ENCODE measurements at places on chromosomes 7 and 10.
A peak's percentile ranks its signal among the peaks of the same experiment; 100 is the strongest.

DNA sequence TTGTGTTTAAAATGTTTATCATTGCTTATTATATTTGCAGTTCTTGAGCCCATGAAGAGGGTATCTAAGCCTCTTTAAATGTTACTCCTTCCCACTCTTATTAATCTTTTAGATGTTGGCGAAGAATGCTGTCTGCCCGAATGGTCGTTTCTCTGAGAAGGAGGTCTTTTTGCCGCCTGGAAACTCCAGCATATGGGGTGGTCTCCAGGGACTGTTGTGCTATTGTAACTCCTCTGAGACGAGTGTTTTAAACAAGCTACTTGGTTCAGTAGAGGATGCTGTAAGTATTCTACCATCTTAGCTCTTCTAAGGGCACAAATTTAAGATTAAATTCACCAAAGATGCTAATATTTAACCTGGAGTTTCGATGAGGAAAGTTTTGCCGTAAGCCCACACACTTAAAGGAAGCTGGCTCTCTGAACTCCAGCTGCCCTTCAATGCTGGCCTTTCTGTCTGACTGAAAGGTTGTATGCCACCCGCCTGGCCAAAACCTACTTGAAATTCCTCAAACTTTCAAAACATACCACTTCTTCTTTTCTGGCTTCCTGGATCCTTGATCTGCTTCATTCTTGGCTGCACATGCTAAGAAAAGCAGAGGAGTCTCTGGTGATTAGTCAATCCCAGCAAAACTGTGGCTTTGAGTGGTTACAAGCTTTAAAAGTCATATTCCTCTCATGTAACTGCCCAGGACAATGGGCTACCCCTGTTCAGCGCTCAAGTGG, 74.7 kb downstream of the ABCA13 start:
- no peak for DNase-seq

DNA sequence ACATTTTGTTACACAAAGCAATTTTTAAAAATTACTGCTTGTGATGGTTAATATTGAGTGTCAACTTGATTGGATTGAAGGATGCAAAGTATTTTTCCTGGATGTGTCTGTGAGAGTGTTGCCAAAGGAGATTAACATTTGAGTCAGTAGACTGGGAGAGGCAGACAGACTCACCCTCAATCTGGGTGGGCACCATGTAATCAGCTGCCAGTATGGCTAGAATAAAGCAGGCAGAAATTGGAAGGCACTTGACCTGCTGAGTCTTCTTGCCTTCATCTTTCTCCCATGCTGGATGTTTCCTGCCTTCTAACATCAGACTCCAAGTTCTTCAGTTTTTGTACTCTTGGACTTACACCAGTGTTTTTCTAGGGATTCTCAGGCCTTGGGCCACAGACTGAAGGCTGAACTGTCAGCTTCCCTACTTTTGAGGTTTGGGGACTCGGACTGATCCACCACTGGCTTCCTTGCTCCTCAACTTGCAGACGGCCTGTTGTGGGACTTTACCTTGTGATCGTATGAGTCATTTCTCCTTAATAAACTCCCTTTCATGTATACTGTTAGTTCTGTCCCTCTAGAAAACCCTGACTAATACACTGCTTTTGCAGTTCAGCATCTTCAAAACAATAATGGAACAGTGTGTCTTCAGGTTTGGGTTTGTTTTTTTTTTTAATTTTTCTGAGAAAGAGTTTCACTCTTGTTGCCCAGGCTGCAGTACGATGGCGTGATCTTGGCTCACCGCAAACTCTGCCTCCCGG, 244.1 kb upstream of the SEMA3C start:
- DNase-seq: no peak

GRCh38 chr7:130490888-130491804, 739 bp upstream of the MEST start:
- DNase-seq: no peak

DNA sequence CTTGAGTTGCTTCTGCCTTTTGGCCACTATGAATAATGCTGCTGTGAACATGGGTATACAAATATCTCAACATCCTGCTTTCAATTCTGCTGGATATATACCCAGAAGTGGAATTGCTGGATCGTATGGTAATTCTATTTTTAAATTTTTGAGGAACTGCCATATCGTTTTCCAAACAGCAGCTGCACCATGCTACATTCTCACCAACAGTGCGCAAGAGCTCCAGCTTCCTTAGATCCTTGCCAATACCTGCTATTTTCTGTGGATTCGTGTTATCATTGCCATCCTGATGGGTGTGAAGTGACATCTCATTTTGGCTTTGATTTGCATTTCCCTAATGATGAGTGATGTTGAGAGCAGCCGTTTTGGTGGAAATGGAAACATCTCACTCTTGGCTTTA, 26.7 kb downstream of the FRMD4A start:
- no peak for DNase-seq

DNA sequence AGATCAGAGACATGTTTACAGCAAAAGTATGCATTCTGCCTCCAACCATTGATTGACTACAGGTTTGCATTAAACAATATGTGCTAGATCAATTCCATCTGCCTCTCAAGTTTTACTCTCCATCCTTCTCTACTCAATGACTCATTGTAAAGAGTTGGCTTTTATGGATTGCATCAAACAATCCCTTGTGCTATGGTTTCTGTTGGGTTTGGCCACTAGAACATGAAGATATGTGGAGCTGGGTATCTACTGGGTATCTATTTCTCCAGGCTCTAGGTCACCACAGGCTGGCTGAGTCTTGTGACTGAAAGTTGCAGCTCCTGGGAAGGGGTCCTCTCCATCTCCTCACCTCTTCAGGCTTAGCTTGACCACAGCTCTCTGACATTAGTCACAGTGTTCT, 204.7 kb downstream of the DGKI start:
- no peak for DNase-seq

GRCh38 chr7:140275069-140275965, 98.5 kb upstream of the KDM7A start:
- no peak for DNase-seq

- DNase-seq: no peak
These were observed 213.2 kb downstream of the ZMYND11 start for GRCh38 chr10:348456-348855.

DNA sequence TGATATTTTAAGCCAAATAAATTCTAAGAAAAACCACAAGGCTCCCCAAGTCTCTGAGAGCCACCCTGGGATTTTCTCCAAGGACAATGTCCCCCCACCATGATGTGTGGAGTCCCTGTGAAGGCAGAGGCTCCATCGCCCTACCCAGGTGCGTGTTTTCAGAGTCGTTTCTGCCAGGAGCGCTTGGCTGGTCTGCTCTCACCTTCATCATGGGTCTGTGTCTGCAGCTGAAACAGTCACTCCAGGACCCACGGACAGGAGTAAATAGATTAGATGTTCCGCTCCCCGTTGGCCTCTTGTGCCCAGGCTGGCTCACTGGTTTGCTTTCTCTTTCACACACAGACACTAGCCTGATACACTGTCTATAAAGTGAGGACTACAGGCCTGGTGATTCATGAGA, 217.5 kb downstream of the SFMBT2 start:
- peak; percentile 45 for DNase-seq

GRCh38 chr10:3875842-3876235, 90.8 kb upstream of the KLF6 start:
- DNase-seq: peak; percentile 41

DNA sequence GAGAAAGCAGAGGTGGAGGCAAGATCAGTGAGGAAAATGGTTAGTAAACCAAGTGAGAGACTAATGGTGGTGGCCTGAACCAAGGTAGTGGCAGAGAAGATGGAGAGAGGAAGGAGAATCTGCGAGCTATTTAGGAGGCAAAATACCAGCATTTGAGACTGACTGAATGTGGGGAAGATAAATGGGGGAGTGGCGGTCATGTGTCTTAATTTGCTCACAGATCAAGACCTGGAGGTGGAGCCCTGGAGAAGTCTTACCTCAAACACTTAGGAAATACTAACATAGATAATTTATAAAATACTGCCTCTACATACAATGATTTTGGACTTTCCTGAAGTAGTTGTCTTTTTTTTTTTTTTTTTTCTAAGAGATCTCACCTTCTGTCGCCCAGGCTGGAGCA, 34.7 kb downstream of the ICA1 start:
- DNase-seq: no peak

DNA sequence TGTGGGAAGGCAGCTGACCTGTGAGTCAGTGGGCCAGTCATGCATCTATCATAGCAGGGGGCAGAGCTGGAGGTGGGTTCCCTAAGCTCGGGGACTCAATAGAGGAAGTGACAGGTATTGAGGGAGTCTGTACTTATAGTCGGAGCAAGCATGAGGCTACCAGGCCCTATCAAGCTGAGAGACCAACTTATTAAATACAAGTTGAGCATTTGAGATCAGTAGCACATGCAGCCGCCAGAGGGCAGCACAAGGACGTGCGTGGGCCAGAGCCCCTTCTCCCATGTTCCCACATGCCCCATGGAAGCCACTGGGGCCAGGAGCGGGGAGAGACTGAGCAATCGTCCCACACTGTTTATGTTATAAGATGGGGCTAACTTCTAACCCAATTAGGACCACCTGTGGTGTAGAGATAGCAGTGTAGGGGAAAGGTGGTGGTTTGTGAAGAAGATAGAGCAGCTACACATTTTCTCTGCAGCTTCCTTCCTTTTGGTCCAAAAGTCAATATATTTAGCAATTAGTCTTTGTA, 13.0 kb upstream of the STK31 start:
- DNase-seq: peak; percentile 48

- DNase-seq: no peak
These were observed 274.7 kb upstream of the MTPN start for GRCh38 chr7:136251826-136252225.

- DNase-seq: no peak
These were observed 11.0 kb downstream of the GRID1 start for GRCh38 chr10:86355571-86356038.

DNA sequence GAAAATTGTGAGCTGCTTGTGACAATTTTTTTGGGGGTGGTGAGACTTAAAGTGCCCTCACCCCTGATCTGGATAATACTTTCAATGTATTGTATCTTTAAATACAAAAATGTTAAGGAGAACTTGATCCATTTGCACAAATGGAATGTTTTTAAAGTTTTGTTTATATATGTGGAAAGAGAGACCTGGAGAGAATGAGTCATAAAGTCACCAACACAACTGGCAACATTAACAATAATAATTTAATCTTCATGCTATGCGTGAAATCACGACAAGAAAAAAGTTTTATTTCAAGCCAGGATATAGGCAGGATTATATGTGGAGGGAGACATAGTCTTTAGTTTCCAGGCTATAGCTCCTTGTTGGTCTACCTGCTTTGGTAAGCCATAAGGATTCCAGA, 537.5 kb downstream of the GPAM start:
- DNase-seq: no peak

- no peak for DNase-seq
These were observed 46.1 kb downstream of the COL28A1 start for GRCh38 chr7:7489546-7489945.

GRCh38 chr10:71099731-71100361, 112.5 kb upstream of the UNC5B start:
- DNase-seq: no peak

DNA sequence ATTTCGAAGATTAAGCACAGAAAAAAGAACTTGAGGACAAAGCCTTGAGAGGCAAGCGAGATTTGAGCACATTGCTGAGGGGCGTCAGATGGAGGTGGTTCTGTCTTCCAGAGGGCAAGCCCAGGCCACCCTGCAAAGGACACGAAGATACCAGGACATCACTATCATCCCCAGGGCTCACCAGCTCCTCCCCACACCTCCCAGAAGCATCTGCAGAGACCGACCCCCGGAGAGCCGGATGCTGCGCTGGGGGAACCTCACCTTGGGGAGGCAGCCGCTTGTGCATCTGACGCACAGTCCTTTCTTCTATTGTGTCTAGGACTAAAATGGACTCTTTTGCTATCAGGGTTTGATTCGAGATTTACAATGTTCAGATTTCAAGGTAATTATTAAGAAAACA, 259.7 kb downstream of the DNAJB6 start:
- no peak for DNase-seq

DNA sequence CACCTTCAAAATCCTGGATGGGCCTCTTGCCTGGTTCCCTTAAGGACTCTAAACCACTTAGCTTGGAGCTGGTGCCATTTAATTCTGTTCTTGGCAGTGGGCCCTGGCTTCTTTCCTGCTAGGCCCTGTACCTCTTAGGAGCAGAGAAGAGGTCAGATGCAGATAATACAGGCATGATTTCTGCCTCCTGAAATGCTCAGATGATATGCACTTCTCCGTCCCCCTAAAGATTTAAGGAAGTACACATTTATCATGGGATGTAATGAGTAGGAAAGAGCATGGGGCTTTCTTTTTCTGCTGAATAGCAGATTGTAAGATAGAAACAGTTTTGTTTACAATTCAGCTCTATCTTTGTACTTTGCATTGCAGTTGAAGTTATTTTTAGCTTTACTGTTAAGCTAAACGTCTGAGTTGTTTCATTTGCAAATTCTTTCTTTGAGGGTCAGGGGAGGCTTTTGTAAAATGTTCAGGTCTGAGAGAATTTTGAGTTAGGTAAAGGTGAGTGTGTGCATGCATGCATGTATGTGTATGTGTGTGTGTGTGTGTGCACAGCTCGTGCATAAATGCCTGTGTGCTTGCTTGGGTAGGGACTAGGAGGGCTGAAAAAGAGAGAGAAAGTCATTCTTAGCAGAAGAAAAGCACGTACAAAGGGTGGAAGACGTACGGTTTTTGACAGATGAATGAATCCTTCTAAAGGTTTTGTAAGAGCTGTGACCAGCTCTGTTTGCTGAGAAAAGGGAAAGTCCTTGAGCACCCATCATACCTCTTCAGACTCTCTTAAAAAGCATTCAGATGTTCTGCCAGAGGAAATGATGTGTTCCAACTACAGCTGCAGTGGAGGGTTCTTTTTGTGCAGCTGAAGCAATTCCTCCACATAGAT, 364.2 kb downstream of the AUTS2 start:
- DNase-seq: no peak

DNA sequence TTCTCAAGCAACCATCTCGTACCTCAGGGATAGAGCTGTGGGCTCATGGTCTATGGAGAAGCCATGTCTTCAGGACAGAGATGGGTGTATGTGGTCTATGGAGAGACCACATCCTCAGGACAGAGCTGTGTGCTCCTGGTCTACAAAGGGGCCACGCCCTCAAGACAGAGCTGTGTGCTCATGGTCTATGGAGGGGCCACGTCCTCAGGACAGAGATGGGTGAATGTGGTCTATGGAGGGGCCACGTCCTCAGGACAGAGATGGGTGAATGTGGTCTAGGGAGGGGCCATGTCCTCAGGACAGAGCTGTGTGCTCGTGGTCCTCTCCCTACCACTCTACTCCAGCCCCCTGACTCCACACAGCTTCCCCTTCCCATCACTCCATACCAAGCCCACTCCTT, 117.8 kb downstream of the WDR37 start:
- no peak for DNase-seq

DNA sequence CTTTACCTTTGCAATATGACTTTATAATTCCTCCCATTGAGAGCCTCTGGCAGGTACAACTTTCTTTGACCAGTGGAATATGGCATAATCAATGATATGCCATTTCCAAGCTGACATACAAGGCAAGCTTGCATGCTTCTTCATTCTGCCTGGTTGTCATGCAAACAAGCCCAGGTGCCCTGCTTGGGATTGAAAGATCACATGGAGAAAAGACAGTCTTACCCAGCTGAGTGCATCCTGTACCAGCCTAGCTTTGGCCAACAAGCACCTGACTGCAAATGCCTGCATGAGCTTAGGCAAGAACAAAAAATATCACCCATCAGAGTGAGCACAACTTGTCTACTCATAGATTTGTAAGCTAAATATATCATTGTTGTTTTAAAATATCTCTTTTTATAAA, 82.9 kb upstream of the KCND2 start:
- DNase-seq: no peak

GRCh38 chr7:46723742-46724141, 802.7 kb upstream of the IGFBP3 start:
- no peak for DNase-seq
